ENCODE measurements at places on chromosomes 7 and 10.

DNA sequence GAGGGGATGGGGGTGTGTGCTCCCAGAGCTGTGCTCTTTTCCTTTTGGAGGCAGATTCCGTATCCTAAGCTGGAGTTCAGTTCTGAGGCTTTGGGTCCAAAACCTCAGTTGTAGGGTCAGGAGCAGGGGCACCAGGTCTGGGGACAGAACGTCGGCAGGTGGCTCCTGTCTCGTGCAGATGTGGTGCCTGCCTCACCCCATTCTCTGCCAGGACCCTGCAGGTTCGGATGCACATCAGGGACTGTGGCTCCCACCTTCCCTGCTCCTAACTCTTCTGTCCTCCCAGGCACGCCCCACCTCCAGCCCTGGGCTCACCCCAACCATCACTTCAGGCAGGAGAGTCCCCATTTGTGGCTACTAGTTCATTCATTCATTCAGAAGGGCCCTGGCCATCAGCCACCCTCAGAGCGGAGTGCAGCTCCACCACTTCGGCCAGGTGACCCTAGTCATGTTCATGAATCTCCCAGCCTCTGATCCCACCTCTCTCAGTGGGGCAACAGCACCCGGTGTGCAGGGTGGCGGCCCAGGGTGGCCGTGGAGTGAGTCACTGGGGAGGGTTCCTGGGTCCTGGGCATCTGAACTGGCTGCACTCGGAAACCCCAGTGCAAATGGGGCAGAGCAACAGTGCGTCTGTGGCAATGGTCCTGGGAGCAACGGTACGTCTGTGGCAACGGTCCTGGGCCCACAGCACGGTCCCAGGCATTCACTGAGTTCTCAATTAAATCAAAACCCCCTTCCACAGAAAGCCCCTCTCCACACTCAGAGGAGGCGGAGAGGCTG lies 100.8 kb upstream of the FAM20C start:
- no peak for DNase-seq

DNA sequence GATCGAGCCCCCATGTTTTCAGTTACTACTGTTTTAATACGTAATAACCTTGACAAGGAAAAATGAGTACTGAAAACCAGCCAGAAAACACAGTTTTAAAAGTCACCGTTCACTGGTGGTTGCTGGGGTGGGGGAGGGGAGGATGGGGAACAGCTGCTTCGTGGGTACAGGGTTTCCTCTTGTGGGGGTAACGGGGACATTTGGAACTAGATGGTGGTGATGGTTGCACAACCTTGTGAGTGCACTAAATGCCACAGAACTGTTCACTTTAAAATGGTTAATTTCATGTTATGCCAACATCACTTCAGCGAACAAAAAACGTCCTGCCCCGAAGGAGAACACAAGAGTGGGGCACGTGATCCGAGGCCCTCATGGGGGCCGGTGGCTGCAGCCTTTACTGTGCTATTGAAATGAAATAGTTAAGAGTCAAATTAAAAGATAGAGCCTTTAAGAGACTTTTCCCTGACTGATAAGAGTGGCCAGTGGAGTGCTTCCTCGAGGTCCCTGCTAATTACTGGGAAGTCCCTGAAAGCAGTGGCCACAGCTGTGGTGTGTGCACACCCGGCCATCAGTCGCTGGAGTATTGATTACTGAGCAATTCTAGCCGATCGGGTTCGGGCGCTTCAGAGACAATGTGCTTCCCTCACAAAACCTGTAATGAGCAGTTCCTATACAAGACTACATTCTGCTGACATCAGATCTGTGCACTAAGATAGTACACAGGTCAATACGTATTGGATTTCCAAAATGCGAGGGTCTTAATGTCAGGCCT lies 80.3 kb downstream of the EBF3 start:
- peak; percentile 75 for DNase-seq

DNA sequence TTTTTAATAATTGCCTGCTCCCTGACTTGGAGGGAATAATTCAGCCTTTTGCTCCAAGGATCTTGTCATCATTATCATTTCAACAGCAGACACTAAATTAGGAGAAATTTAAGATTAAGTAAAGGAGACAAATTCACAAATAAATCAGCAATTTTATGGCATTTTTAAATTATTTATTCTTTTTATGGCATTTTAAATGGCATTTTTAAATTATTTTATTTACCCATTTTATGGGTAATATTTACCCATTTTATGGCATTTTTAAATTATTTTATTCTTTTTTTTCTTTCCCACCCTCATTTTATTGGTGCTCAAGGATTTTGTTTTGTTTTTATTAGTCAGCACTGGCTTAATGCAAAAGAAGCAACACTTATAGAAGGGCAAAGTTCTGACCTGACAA lies 1201.0 kb upstream of the SORCS1 start:
- no peak for DNase-seq

DNA sequence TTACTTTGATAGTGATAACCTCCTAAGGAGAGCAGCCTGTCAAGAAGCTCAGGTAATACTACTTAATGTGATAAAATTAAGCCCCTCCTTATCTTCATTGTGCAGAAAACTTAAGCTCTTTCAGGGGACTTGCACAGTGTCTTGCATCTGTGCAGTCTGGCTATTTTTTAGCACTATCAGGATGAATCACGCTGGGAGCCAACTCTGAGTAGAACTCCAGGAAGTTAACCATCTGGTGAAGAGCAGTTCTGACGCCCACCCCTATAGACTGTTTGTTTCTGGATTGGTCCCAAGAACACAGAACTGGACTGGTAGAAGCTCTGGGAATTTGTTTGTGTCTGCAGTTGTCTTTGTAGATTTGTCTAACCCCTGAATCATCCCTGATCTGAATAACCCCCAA lies 41.9 kb downstream of the AGK start:
- peak; percentile 66 for DNase-seq

- DNase-seq = no peak
Observed at GRCh38 chr7:49243521-49243920, 319.2 kb downstream of the CDC14C start.

GRCh38 chr10:123771877-123772644 lies 105.9 kb downstream of the GPR26 start:
- no peak for DNase-seq

DNA sequence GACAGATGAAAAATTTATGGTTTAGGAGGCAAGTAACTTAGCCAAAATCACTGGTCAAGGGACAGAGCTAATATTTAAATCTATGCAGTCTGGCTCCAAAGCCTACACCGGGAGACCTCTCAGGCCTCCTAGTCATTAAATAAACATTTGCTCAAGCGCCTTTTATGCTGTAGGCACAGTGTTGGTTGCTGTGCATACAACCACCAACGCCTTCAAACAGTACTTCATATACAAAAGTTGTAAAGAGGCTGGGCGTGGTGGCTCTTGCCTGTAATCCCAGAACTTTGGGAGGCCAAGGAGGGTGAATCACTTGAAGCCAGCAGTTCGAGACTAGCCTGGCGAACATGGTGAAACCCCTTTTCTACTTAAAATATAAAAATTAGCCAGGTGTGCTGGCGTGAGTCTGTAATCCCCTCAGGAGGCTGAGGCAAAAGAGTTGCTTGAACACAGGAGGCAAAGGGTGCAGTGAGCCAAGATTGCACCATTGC lies 159.8 kb downstream of the MAGI2 start:
- DNase-seq = no peak

DNA sequence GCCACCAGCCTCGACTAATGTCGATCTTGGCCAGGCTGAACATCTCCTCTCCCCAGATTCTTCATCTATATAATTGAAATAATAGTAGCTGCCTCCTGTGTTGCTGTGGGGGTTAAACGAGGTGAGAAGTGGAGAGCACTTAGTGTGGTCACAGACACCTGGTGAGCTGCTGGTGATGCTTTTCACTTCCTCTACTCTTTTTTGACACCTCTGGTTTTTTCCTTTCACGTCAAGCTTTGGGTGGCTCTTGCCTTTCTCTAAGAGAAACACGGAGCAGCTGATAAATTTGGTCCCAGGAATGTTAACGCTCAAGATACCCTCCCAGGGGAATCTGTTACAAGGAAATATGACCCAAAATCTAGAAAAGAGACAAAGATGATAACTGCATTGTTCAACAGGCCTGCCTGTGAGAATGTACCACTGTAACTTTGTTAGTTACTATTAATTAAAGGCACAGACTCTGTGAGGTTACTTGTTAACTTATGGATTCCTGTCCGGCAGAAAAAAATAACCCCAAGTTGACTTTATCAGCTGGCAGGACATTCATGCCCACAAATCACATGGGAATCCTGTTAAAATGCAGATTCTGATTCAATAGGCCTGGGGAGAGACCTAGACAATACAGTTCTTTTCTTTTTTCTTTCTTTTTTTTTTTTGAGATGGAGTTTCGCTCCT lies 9.5 kb upstream of the NPFFR1 start:
- no peak for DNase-seq

DNA sequence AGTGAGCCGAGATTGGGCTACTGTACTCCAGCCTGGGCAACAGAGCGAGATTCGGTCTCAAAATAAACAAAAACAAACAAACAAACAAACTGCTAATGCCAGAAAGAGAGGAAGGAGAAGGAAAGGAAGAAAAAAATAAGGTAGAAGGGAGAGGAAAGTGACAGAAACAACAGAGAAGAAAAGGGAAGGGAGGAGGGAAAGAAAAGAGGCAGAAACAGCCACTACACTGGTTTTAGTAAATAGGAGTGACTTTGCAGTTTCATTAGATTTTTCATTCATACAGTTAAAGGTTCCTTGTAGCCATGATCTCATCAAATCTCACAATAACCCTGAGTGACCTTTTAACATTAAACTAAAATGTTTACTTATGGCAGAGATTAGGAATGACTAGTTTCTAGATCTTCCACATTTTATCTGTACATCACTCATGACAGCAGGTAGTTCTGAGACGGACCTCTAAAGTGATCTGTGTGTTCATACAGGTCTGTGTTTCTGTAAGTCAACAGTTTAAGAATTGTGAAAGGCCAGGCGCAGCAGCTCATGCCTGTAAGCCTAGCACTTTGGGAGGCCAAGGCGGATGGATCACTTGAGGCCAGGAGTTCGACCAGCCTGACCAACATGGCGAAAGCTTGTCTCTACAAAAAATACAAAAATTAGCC lies 191.3 kb upstream of the KLF14 start:
- no peak for DNase-seq

DNA sequence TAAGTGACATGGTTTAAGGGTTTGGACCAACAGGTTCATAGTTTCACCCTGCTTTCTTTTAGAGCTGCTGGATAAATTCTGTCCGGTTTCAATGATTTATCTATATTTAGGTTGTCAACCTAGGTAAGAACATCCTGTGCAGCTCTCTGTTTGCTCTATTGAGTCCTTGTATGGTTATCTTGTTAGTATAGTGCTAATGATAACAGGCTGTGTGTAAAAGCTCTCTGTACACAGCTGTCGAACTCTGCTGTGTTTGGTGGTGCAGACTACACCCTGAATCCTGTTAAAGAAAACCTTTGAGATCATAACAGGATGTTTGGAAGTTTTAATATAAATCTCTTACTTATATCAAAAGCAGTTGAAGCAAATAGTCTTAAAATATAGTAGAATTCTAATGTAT lies 219.2 kb downstream of the SDK1 start:
- no peak for DNase-seq

- DNase-seq = peak; percentile 36
Observed at GRCh38 chr7:133139350-133139749, 57.5 kb upstream of the CHCHD3 start.

GRCh38 chr10:98467506-98468318 lies 21.0 kb upstream of the HPS1 start:
- DNase-seq = peak; percentile 96

GRCh38 chr10:68934994-68935393 lies 21.0 kb upstream of the DDX21 start:
- no peak for DNase-seq

DNA sequence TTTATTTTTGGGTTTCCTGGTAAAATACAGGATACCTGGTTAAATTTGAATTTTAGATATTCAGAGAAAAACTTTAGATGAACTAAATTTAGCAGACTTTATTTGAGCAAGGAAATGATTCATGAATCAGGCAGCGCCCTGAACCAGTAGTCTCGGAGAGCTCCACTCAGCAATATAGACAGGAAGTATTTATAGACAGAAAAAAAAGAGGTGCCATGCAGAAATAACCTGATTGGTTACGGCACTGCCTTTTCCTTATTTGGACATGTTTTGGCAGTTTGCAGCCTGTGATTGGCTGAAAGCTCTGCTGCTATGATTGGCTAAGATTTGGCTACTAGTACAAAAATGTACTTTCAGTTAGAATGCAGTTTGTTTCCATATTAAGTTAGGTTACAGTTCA lies 198.3 kb upstream of the DKK1 start:
- DNase-seq = no peak

DNA sequence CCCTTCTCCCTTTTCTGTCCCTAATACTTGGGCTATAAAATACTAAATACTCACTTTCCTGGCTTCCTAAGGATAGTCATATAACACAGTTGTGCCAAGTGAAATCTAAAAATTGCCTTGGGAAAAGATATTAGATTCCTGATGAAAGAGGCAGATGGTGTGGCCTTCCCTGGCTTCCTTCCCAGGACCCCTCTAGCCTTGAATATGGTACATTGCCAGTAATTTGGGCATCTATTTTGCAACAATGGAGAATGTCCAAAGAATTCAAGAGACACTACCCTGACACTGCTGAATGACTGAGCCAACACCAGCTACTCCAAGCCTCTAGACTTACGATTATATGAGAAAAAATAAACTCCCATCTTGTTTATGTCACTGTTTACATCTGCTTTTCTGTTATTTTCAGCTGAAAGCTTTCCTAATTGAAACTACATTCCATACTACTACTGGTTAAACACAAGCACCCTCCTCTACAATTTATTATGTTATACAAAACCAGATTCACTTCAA lies 17.9 kb downstream of the COPG2 start:
- no peak for DNase-seq

DNA sequence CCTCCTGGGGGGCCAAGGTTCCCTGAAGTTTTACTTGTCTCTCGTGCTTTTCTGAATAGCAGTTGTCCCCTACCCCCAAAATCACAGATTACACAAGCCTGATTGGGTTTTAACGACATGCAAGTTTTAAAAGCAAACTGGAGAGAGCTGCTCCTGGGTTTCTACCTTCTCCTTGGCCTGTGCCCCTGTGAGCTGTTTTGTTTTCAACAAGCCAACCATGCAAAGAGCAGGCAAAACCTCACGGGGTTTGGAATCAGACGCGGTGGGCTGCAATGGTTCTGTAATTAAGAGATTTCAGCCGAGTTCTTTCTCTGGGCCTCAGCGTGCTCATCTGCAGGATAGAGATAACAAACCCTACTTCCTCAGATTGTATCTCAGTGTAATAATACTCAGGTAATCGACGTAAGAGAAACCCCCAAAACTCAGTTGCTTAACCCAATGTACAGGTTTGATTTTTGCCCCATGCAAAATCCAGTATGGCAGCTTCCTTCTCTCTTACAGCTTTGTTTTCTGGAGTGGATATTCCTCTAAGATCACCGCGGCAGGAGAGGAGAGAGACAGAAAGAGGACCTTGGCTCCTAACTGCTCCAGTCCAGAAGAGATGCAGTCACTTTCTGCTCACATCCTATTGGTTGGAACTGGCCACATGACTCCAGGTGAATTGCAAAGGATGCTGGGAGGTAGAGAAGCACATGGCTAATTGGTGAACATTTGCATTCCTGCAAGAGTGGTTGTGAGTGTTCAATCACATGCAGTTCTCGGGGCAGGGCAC lies 42.0 kb downstream of the MYL10 start:
- DNase-seq = peak; percentile 30

GRCh38 chr7:106127984-106128780 lies 16.1 kb upstream of the SYPL1 start:
- no peak for DNase-seq

Measured in hematopoietic multipotent progenitor cell treated with erythropoietin and hydrocortisone succinate and interleukin-3 and kit ligand, for 6 days (in vitro differentiated cells).